Activated CD4-positive, alpha-beta T cell treated with anti-CD3 and anti-CD28 coated beads, Interleukin-2, amount 50 U/mL, for 24 hours (primary cell): ENCODE measurements at places on chromosomes 13 and 19.

- DNase-seq: no peak
Observed at GRCh38 chr19:6533000-6533328, 2.1 kb downstream of the TNFSF9 start.

DNA sequence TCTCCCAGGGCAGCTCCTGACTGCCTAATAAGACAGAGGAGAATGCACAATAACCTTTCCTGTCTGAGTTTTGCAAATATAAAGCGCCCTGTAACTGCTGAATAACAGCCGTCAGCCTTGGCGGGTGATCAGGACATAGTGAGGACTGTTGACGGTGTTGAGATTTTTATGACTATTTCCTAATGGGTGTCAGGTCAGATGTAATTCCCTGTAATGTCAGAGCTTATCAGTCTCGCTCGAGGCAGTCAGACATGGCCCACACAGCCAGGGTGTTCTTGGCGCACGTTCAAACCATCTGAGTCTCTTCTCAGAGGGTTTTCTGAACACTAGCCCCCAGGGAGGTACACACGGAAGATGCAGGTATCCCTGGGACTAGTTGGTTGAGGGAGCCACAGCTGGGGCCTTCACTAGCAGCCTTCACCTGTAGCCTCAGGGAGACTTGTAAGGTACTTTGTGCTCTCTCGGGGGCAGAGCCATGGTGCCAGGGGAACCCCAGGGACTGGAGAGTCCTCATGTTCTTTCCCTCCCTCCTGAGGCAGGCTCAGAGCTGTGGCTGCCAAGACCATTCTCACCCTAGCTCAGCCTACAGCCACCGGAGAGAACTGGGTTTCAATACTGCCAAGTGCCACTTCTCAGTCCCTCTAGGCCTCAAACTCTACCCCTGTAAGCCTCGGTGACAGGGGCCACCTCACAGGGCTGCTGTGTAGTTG lies 213.1 kb downstream of the UQCRFS1 start:
- no peak for DNase-seq

DNA sequence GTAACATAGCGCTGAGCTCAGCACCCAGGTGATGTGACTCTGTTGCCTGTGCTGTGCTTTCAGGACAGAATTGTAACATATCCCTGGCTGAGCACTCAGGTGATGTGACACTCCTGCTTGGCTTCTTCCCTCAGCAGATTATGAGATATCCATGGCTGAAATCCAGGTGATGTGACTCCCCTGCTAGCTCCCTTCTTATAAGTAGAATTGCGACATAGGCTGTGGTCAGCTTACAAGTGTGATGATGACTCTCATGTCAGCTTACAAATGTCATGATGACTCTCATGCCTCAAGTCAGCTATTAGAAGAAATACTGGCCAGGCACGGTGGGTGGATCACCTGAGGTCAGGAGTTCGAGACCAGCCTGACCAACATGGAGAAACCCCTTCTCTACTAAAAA lies 14.3 kb upstream of the ZNF429 start:
- DNase-seq: no peak

- no peak for DNase-seq
Observed at GRCh38 chr13:31891472-31891871, 140.1 kb upstream of the FRY start.

- no peak for DNase-seq
Observed at GRCh38 chr19:48493718-48494401, 17.8 kb downstream of the LMTK3 start.

DNA sequence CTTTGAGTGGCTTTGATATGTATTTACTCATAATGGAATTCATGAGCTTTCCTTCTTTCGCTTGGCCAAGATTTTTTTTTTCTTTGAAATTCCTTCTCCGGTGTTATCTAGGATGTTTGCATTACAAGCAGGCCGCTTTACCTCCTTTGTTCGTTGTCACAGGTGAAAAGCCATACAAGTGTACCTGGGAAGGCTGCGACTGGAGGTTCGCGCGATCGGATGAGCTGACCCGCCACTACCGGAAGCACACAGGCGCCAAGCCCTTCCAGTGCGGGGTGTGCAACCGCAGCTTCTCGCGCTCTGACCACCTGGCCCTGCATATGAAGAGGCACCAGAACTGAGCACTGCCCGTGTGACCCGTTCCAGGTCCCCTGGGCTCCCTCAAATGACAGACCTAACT lies 16.7 kb downstream of the KLF5 start:
- no peak for DNase-seq

- no peak for DNase-seq
Observed at GRCh38 chr13:114200399-114200911, 21.4 kb downstream of the CFAP97D2 start.
